Colonic mucosa (tissue), 4 donors: ENCODE measurements at places on chromosomes 1 and 21. TPM values are rescaled to one million over a fixed set of nuclear protein-coding genes. Genes with fewer than 3 reads are reported as not detected.

ZBTB8B gene
- not detected for total RNA-seq

DNA sequence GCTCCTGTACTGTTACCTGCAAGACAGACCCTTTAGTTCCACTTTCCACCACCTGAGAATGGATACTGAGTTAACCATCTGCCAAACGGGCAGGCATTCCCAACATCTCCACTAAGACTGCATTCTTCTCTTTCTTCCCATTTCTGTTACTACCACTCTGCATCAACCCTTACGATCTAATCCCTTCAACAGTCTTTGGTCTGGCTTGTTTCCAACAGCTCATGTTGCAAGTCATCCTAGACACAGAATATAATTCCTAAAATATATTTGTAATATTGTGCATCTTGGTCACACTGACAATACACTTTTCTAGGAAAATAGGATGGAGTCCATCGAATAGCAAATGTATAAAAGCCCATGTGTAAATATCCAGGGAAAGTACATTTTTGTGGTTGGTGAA, 166.7 kb downstream of the SIPA1L2 start:
- no peak for DNase-seq

GRCh38 chr1:223738465-223739365, 26.4 kb downstream of the CAPN2 start:
- DNase-seq, result peak; percentile 76

BRDT gene
- total RNA-seq, result not detected

GRCh38 chr1:245895455-245895959, 611.6 kb downstream of the SMYD3 start:
- no peak for DNase-seq

REN gene
- not detected for total RNA-seq

- DNase-seq, result peak; percentile 15
These were observed 12.7 kb downstream of the COL6A2 start for GRCh38 chr21:46110499-46111192.

GRCh38 chr1:35554266-35555211, 2.7 kb downstream of the KIAA0319L start:
- DNase-seq, result no peak

- DNase-seq, result no peak
These were observed 12.8 kb upstream of the FUBP1 start for GRCh38 chr1:77991638-77992037.

GRCh38 chr1:167599957-167600581, 30.0 kb upstream of the RCSD1 start:
- DNase-seq, result peak; percentile 27

DNA sequence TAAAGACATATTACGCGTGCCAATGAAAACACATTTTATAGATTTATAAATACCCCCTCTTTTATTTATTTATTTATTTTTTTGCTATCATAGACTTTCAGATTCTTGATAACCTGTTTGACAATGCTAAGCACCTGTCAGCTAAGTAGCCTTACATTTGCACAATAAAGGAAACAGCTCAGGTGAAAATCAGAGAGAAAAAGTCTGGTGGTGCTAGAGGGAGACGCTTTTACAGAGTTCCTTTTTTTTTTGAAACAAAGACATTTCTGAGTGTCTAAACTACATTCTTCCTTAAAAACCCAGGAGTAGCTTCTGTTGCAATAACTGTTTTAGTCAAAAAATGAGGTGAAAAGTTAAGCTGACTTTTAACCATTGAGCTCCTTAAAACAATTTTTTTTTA, 1611.6 kb downstream of the NCAM2 start:
- no peak for DNase-seq

GRCh38 chr1:160206036-160206389, 829 bp downstream of the PEA15 start:
- peak; percentile 41 for DNase-seq

CELF3 gene
- total RNA-seq, result 2.8 TPM

SH2D2A gene
- total RNA-seq, result 1.9 TPM

HLCS gene
- total RNA-seq, result 11.4 TPM

GRCh38 chr1:187481581-187482148, 652.9 kb downstream of the PLA2G4A start:
- no peak for DNase-seq

EVI5 gene
- total RNA-seq, result 29.0 TPM

DNA sequence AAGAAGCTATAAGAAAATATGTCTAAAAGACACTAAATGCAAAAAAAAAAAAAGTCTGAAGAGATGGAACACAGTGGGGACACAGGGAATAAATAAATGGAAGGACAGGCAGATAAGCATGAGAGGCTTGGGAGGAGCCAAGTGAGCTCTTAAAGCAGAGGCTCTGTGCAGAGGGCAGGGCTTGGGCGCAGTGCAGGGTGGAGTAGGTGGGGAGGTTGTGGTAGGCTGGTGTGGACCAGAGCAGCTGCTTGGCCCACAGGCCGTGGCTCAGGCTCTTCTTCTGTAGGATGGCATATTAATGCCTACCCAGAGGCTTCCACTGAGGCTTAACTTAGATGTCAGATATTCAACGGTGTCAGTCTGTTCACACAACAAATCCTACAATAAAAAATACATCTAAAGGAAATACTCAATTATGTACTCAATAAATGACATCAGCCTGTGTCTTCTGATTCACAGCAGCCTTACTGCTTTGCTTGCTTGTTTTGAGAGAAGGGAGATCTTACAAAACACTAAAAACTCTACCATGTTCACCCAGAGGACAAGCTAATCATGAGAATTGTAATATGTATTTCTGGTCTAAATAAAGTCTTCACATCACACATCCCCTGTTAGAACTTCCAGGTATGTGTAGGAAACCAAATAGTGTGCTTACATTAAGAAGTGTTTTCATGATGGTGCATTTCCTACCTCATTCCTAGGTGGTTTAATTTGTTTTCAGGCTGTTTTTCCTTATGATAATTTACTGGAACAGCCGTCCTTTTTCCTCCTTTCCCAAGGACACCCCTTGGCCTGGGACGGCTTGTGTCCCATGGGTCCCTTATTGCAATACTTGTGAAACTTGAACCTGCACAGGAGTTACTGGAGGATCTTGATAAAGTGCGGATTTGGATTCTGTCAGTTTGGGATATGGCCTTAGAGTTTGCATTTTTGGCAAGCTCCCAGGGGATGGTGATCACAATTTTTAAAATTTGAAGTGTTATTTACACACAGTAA, 24.9 kb downstream of the DIP2A start:
- DNase-seq, result no peak

- peak; percentile 3 for DNase-seq
These were observed 276.4 kb upstream of the PLXNA2 start for GRCh38 chr1:208520438-208521099.
